ENCODE measurements at places on chromosomes 11 and 22. TPM values are rescaled to one million over a fixed set of nuclear protein-coding genes. Genes with fewer than 3 reads are reported as not detected.

POU2F3 gene
- not detected for total RNA-seq

ARHGAP42 gene
- total RNA-seq = 7.7 TPM

TIMP3 gene
- 2.1 TPM for total RNA-seq

OR8J1 gene
- total RNA-seq = not detected

KIRREL3 gene
- total RNA-seq = 10.2 TPM

OR10D3 gene
- not detected for total RNA-seq

PLAAT2 gene
- total RNA-seq = 0.60 TPM

MUC6 gene
- not detected for total RNA-seq

ST3GAL4 gene
- total RNA-seq = 24.8 TPM

OR10A2 gene
- total RNA-seq = not detected

SCUBE2 gene
- total RNA-seq = 0.73 TPM

NRIP3 gene
- 0.81 TPM for total RNA-seq

RCOR2 gene
- total RNA-seq = 1.3 TPM

LMNTD2 gene
- total RNA-seq = 2.5 TPM

PRRG4 gene
- total RNA-seq = 0.57 TPM

MMP10 gene
- total RNA-seq = 1.3 TPM

BIK gene
- 1.5 TPM for total RNA-seq

NCAM1 gene
- not detected for total RNA-seq

GGTLC3 gene
- total RNA-seq = not detected

OR6A2 gene
- total RNA-seq = not detected

MPPED2 gene
- total RNA-seq = not detected

GGTLC2 gene
- not detected for total RNA-seq

TRIM49B gene
- not detected for total RNA-seq

MMP13 gene
- total RNA-seq = not detected

CD3G gene
- not detected for total RNA-seq

DGAT2 gene
- total RNA-seq = 1.5 TPM

MS4A6A gene
- total RNA-seq = not detected

ZBTB16 gene
- not detected for total RNA-seq

OR8U1 gene
- total RNA-seq = not detected

CASP1 gene
- total RNA-seq = 0.52 TPM

SEC14L6 gene
- total RNA-seq = 0.03 TPM

MYO7A gene
- total RNA-seq = 1.2 TPM

MYOD1 gene
- not detected for total RNA-seq

GAL gene
- total RNA-seq = 18.0 TPM

TRPC6 gene
- 0.74 TPM for total RNA-seq

Data from A549 treated with CORT108297 at 1 μM for 4 hours (cell line).